ENCODE measurements at places on chromosomes 5 and 9.

DNA sequence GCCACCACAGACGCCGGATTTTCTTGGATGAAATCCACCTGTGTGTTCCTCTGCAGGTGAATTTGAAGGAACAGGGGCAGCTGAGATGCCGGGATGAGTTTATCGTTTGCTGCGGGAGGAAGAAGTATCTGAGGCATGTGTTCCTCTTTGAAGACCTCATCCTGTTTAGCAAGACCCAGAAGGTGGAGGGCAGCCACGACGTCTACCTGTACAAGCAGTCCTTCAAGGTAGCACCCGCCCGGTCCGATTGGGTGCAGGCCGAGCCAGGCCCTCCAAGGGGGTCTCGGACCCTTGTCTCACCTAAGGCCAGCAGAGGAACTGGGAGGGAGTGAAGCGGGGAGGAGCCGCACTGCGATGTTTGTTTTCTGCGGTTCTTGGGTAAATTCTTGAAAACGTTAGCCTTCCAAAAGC is 18.4 kb upstream of the LRRC14B start:
- no peak for DNase-seq

DNA sequence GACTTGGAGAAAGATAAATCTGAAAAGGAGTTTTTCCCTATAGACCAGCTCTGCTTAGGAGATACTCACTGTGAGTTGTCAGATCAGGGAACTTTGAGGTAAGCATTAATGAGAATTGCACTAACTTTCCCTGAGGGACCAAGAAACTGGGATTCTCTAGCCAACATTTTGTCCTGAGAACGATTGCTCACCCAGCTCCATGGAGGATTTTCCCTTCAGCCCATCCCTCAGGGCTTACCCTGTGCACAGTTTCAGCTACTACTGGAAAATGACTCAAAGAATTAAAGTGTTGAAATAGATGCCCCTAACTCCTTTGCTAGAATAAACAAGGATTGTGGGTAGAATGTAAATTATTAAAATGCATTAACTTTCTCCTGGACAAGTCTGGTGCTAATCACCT is 237.2 kb upstream of the IL12B start:
- DNase-seq = no peak

GRCh38 chr5:180207593-180207992 is 1.4 kb downstream of the RASGEF1C start:
- DNase-seq = no peak

DNA sequence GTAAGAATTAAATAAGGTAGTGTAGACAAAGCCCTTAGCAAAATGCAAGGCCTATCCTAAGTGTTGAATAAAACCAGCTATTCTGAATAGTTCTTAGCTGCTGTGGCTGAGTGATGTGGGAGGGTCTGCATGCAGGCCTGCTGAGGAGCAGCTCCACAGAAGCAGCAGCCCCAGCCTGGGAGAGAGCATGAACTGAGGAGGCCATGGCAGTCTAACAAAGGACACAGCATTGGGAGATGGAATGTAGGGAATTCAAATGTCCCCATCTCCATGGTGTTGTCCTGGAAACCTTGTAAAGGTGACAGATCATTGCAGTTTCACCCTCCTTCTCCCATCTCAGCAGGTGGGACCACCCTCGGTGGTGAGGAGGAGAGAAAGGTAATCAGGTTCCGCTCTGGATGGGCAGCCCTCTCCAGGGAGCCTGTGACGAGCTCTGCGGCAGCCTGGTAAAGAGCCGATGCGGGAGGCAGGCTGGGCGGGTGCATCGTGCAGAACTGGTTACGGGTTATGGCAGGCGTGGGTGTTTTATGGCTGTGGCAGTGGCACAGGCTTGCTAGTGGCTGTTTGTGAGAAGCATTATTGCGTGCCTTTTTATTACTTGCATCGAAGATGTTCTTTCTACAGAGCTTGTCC is 199.9 kb upstream of the GLRA1 start:
- DNase-seq = no peak

DNA sequence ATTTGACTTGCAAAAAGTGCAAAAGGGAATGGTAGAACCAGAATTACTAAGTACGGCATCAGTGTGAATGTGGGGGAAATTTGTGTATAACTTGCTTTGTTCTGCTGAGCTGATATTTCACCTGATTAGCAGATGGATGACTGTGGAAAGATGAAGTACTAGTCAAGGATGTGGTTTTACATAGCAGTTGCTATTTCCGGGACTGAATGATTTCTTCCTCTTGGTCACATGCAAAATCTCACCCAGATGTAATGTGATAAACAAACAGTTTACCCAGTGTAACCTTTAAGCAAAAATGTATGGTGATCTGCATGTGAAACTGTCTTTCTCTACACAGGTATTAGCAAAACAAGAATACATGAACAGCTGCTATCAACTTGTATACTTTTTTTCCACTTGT is 46.1 kb downstream of the DCP2 start:
- peak; percentile 49 for DNase-seq

DNA sequence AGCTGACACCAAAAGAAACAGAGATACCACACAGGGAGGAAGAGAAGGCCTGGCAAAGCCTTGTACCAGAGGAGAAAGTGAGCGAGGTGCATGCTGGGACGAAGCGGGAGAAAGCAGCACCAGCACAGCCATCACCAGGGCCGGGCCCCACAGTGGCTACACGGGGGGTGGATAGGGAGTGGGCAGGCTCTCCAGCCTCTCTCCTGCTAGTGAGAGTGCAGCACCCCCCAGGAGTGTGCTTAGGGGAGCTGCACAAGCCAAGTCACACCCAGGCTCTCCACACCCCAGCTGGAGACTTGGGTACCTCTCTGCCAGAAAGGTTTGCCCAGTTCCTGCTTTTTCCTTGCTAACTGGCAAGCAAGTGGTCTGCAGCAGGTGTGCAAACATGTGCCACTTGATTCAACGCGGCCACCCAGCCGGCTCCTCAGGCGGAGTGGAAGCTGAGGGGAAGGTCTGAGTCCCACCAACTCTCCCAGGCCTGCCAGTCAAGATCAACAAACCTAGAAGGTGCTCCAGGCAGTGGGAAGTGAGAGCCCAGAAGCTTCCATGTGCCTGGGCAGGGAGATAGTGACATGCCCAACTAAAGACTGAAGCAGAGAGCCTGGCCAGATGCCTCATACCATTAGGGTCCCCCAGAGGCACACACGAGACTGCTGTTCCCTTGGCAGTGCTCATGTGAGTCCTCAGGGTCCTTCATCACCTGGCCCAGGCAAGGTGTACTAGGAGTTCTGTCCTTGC is 39.9 kb downstream of the BICD2 start:
- DNase-seq = no peak

- peak; percentile 51 for DNase-seq
Measured at GRCh38 chr5:143435210-143435657, 31.7 kb upstream of the NR3C1 start.

- no peak for DNase-seq
Measured at GRCh38 chr9:13131991-13132390, 147.5 kb downstream of the MPDZ start.

DNA sequence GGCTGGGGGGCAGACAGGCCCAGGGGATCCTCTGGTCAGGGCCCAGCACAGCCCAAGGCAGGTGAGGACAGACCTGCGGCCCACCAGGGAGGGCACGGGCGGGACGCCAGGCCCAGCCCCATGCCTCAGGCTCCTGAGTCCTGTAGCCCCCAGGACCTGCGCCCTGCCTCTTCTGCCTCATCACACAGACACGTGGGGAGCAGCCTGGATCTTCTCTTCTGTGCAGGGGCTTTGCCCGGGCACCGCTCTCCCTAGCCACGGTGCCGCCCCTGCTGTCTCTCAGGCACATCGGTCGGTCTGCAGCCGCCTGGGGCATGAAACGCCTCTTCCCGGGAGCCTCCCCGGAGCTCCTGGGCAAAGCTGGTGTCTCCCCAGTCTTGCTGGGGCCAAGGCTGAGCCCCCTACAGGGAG is 40.2 kb upstream of the EGFL7 start:
- DNase-seq = no peak

DNA sequence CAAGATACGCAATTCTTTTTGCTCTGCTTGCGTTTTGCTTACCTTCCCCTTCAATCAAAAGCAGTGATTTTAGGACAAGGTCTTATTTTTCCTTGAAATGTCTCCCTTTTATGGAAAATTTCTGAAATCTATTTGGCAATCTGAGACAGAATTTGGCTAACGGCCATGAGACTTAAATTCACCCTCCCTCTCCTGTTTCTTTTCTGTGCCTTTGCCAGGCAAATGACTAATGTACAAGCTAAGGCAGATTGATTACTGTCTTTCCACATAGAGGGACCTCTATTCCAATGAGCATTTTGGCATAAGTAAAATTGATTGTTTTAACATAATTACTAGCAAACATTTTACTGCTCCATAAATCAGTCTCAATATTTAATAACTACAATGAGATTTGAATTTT is 31.7 kb downstream of the FAM81B start:
- DNase-seq = no peak

Measured in activated CD4-positive, alpha-beta T cell treated with anti-CD3 and anti-CD28 coated beads, Interleukin-2, amount 10 ng/mL, durations not matched to agents 7 days and 5 days (primary cell).